ENCODE measurements at places on chromosomes 1 and 21. TPM values are rescaled to one million over a fixed set of nuclear protein-coding genes. Genes with fewer than 3 reads are reported as not detected.

DNA sequence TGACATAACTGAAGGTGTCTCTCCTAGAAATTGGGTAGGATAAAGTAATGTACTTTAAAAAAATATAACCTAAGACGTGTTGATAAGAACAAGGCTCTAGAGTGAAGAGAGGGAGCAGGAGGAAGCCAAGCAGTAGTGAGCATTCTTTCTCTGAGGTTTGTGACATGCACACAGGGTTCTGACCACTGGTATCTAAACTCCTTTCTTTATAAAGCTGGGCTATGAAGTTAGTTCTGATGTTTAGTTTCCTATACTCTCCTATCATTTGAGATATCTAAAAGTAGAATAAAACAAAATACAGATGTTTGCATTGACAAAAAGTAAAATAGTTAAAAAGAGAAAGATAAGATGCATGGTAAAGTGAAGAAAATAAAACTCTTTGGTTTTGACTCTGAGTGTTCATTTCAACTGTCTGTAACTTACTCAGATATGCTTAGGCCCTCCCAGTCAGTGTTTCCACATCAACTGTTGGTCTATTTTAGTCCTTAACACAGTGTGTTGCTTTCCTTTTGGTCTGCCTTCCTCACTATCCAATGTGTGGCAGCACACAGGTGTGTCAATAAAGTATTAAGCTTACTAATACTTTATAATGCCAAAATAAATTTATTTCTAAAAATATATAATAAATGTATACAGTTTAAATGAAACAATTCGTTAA, 543.5 kb downstream of the PTPRC start:
- H3K27ac ChIP-seq, result no peak overlapping the region
- DNase-seq, result no peak
- H3K4me3 ChIP-seq, result no peak overlapping the region
- H3K27me3 ChIP-seq, result no peaks in the 10 kb centered on the region

TBX15 gene
- total RNA-seq, result 0.06 TPM

GRCh38 chr1:181038399-181038873, 4.7 kb downstream of the MR1 start:
- peaks cover 41% of the 10 kb centered on the region for H3K4me1 ChIP-seq
- H3K27ac ChIP-seq, result no peak overlapping the region
- H3K36me3 ChIP-seq, result no peaks in the 10 kb centered on the region
- peak; percentile 43 for DNase-seq
- no peak overlapping the region for H3K4me3 ChIP-seq

HYI gene
- 52.9 TPM for total RNA-seq

- no peaks in the 10 kb centered on the region for H3K4me1 ChIP-seq
- no peak for DNase-seq
- H3K27ac ChIP-seq, result no peak overlapping the region
- H3K4me3 ChIP-seq, result no peak overlapping the region
- H3K36me3 ChIP-seq, result no peaks in the 10 kb centered on the region
Observed at GRCh38 chr1:152125834-152126443, 10.7 kb upstream of the TCHH start.

DNA sequence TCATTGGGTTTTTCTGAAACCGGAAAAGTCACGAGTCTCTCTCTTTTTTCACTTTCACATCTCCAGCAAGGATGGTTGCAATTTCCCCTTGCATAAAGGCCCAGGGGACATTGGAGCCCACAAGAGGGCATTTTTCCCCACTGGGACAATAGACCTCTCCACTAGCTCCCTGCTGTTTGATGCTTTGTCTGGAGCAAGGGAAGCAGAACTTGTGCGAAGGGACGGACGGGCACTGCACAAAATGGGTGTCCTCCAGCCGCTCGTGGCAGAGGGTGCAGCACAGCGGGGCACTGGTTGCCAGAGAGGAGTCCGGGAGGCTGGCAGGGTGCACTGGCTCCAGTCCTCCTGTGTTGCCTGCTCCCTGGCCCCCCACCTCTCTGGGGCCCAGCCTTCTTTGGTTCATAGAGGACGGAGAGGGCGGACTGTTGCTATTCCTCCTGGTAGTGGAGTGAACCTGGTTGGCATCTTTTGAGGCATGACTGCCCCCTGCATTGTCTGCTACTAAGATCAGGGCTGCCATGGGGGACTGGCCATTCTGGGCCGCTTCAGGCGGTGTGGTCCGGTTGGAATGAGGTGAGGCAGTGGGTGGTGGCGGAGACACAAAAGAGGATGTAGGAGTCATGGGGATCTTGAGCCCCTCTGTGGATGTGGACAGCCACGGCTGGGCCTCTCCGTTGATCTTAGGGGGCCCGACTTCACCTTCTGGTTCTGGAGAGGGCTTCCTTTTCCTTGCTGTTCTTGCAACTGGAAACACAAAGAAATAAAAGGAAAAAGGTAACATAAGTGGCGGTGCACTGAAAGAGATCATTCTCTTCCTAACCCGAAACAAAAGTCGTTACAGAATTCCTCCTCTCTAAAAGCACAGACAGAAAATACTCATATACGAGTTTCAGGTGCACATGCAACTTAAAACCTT, 2.6 kb downstream of the IRF2BP2 start:
- H3K27me3 ChIP-seq, result no peaks in the 10 kb centered on the region
- DNase-seq, result peak; percentile 77
- H3K27ac ChIP-seq, result peak overlapping the region; percentile 100
- H3K4me3 ChIP-seq, result peak overlapping the region; percentile 93
- peaks cover 38% of the 10 kb centered on the region for H3K36me3 ChIP-seq

DNA sequence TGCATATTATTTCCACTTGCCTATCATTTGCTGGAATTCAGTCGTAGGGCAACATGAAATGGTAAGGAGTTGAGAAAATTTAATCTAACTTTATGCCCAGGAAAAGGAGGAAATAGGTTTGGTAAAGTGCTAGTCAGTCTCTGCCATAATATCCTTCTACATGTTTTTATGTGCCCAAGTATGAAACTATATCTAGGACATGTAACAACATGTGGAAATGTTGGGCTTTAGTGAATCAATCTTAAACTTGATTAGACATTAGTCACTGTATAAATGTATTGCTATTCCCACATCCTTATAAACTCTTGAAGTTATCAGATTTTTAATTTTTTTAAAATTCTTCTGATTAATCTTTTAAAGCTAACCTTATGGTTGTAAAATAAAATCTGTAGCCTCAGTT, 204.7 kb upstream of the ZRANB2 start:
- H3K27me3 ChIP-seq, result no peaks in the 10 kb centered on the region
- H3K4me1 ChIP-seq, result no peaks in the 10 kb centered on the region
- no peak overlapping the region for H3K4me3 ChIP-seq
- H3K27ac ChIP-seq, result no peak overlapping the region
- no peaks in the 10 kb centered on the region for H3K36me3 ChIP-seq

GRCh38 chr1:200894712-200895442, at the start of gene INAVA:
Gene INAVA (plus strand): TSS chr1:200894900. CDS start chr1:200898401, 3,501 bp downstream.
- no peak for DNase-seq
- peaks cover 16% of the 10 kb centered on the region for H3K27me3 ChIP-seq
- no peak within 1 kb of the TSS for H3K27ac ChIP-seq

DNA sequence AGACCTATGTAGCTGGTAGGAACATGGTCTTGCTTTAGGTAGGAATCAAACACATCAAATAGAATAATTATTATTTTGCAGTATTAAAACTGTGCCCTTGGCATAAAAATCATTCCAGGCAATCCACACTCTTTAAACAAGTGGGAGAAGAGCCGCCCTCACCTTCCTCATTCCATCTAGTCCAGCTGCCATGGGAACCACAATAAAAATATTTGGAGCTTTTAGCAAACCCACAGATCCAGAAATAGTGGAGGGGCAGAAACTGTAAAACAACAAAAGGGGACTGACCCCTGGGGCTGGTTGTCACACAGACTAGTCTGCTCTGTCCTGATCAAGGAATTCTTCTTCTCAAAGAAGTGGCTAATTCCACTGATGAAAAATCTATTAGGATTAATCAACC, 61.6 kb downstream of the PTPRC start:
- H3K27me3 ChIP-seq, result no peaks in the 10 kb centered on the region
- DNase-seq, result no peak
- H3K4me1 ChIP-seq, result no peaks in the 10 kb centered on the region
- H3K4me3 ChIP-seq, result no peak overlapping the region
- H3K36me3 ChIP-seq, result no peaks in the 10 kb centered on the region

- no peak overlapping the region for H3K27ac ChIP-seq
- no peaks in the 10 kb centered on the region for H3K27me3 ChIP-seq
- H3K36me3 ChIP-seq, result no peaks in the 10 kb centered on the region
Observed at GRCh38 chr1:68015971-68016370, 34.5 kb downstream of the DIRAS3 start.

DNA sequence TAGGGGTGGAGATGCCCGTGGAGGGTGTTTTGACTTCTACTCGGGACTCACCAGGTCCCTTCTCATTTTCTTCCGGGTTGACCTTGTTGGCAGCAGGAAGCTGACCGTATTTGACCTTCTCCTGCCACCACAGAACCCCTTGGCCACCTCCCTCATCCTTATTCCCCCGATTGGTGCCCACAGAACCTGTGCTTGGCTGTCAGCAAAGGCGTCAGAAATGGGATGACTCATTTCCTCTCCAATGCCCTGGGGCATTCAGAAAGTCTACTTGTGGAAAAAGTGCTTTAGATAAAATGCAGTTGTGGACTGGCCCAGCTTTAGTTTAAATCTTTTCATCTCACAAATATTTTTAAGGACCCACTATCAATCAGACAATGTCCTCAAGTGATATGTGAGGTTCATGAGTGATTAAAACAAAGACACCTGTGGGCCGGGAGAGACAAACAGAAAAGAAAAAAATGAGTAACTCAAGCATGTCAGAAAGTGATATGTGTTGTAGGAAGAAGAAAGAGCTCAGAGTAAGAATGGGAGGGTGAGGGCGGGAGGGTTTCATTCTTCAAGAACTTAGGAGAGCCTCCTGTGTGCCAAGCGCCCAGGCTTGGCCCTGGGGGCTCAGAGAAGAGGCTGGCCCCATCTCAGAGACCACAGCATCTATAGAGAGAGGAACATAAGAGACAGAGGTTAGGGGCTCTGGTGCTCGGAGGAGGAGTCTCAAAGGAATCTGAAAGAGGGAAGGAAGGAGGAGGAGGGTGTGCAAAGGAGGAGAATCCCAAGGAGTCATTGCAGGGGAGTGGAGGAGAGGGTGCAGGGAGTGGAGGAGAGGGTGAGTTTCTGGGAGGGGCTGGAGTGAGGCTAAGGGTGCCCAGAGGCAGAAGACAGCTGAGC, 221.6 kb upstream of the VAMP3 start:
- no peaks in the 10 kb centered on the region for H3K4me1 ChIP-seq
- H3K27me3 ChIP-seq, result no peaks in the 10 kb centered on the region
- H3K36me3 ChIP-seq, result no peaks in the 10 kb centered on the region
- no peak for DNase-seq
- no peak overlapping the region for H3K4me3 ChIP-seq
- H3K27ac ChIP-seq, result no peak overlapping the region

- no peak overlapping the region for H3K4me3 ChIP-seq
- H3K36me3 ChIP-seq, result no peaks in the 10 kb centered on the region
- no peak for DNase-seq
- no peaks in the 10 kb centered on the region for H3K4me1 ChIP-seq
- no peak overlapping the region for H3K27ac ChIP-seq
Observed at GRCh38 chr21:20030390-20030789, 967.8 kb upstream of the NCAM2 start.

PER3 gene
- total RNA-seq, result 20.4 TPM

DNA sequence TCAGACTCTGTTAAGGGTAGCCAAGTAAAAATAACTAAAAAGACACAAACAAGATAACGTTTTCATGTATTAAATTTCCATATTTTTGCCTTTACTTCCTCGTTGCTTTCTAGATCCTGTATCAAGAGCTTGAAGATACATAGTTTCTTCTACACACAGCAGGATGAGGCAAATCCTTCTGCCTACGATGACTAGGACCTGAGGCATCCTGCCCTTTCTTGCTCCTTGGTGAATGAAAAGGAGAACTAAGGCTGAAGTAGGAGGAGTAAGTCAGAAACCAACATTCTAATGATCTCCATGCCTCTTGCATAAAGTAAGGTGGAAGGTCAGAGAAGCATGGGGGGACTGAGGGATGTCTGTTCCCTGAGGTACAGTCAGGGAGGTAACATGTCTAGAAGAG, 102.6 kb downstream of the GPATCH2 start:
- no peaks in the 10 kb centered on the region for H3K27me3 ChIP-seq
- no peaks in the 10 kb centered on the region for H3K36me3 ChIP-seq
- DNase-seq, result no peak
- peaks cover 15% of the 10 kb centered on the region for H3K4me1 ChIP-seq
- H3K4me3 ChIP-seq, result no peak overlapping the region

SLC5A9 gene
- 0.83 TPM for total RNA-seq

CDK11A gene
- 2.1 TPM for total RNA-seq

KCNJ6 gene
- total RNA-seq, result 0.07 TPM

DNA sequence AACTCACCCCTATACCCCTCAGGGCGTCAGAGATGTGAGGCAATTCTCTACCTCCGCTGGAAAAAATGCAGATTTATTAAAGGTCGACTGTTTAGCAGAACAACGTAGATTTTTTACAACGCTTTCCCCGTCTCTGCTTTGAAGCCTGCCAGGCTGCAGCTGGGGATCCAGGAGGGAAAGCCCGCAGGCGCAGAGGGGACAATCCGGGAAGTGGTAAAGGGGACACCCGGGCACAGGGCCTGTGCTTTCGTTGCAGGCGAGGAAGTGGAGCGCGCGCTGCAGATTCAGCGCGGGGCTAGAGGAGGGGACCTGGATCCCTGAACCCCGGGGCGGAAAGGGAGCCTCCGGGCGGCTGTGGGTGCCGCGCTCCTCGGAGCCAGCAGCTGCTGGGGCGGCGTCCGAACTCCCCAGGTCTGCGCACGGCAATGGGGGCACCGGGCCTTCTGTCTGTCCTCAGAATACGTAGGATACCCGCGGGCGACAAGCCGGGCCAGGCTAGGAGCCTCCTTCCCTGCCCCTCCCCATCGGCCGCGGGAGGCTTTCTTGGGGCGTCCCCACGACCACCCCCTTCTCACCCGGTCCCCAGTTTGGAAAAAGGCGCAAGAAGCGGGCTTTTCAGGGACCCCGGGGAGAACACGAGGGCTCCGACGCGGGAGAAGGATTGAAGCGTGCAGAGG, 5.5 kb downstream of the SIM2 start:
- H3K4me1 ChIP-seq, result peaks cover 32% of the 10 kb centered on the region
- H3K27ac ChIP-seq, result no peak overlapping the region
- DNase-seq, result no peak
- peaks cover 99% of the 10 kb centered on the region for H3K27me3 ChIP-seq

PPIE gene
- total RNA-seq, result 38.9 TPM

- no peak overlapping the region for H3K27ac ChIP-seq
- no peaks in the 10 kb centered on the region for H3K27me3 ChIP-seq
- H3K4me1 ChIP-seq, result peaks cover 24% of the 10 kb centered on the region
Observed at GRCh38 chr1:184189361-184189760, 137.8 kb downstream of the TSEN15 start.

ZP4 gene
- total RNA-seq, result not detected

MFAP2 gene
- total RNA-seq, result 5.4 TPM

KIF21B gene
- 2.1 TPM for total RNA-seq

GRCh38 chr1:40299366-40300248, 17.5 kb downstream of the COL9A2 start:
- H3K27ac ChIP-seq, result no peak overlapping the region
- no peaks in the 10 kb centered on the region for H3K27me3 ChIP-seq
- no peak for DNase-seq
- no peak overlapping the region for H3K4me3 ChIP-seq

GRCh38 chr1:26317612-26318337, at the start of gene CD52:
Gene CD52 (plus strand): TSS chr1:26317958. CDS start chr1:26318018, 60 bp downstream.
- no peak for DNase-seq
- H3K27me3 ChIP-seq, result no peaks in the 10 kb centered on the region
- H3K27ac ChIP-seq, result no peak within 1 kb of the TSS

Data from adrenal gland (tissue), 19 donors.